ENCODE measurements at places on chromosomes 11 and 22.

DNA sequence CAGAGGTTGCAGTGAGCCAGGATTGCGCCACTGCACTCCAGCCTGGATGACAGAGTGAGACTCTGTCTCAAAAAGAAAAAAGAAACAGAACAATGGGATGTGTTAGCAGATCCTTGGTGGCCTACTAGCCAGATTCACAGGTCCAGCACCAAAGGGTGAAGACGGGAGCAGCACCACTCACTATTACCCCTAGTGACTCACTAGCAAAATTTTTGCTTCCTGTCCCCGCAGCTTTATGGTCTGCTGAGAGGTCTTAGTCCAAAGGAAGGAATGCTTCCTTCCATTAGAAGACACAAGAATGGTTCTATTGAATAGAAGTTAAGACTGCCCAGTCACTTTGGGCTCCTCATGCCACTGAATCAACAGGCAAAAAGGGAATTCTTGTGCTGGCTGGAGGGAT lies 35.9 kb upstream of the NUP50 start:
- no peak for DNase-seq

- DNase-seq: no peak
Measured at GRCh38 chr22:35425971-35426800, 26.2 kb downstream of the MCM5 start.

DNA sequence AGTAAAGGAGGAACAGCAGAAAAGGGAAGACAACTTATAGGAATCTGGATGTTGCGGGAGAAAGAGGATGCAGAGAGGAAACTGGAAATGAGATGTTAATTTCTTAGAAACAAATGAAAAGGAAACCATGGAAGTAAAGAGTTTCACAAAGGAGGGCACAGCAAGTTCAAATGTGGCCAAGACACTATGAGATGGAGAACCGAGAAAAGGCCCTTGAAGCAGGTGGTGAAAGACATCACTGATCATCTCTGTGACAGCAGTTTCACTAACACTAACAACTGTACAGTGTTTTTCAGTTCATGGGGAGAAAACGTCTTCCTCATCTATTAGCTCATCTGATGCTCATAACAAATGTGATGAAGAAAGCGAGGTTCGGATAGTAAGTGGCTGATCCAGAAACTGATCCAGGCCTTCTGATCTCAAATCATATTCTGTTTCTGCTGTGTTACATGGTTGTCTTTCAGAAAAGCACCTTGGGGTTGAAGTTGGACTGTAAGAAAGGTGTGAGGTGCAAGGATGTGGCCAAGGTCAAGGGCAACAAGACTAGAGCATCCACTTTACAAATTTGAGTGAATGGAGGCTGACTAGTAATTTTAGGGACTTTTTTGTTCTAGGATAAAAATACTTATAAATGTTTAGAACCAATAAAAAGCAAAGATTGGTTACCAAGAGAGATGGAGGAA lies 492.1 kb upstream of the CADM1 start:
- DNase-seq: no peak

- DNase-seq: no peak
Measured at GRCh38 chr22:42996646-42997365, 18.1 kb downstream of the PACSIN2 start.

DNA sequence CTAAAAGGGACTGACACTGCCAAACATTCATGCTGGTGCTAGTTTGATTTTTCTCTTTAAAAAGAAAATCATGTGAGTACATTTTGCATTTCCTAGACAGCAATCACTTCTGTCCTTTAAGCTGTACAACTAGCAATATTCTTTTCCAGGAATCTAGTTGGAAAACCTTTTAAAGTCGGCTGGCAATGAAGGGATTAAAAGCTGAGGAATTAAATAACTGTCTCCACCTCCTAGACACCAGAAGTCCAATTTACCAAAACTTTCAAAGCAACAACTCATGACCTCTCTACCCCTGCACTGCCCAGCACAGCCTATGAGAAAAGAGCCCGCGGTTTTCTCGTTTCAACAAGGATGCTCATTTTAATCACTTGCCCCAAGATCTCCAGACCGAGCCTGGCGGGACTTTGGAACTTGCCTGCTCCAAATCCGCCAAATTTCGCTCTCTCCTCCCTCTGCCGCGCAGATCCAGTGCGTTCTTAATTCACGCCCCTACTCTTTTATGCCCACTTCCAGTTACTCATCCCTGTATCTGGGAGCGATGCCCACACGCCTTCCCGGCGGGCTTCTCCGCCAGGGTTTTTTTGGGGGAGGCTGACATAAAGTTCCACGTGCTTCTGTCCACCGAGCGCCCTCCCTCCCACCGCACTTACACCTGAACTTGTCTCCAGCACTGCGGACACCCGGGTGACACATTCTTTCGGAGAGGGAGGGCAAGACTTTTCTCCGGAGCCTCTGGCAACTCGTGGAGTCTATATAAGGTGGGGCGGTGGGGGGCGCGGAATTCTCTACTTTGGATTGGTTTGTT lies 2.5 kb downstream of the MPPED2 start:
- DNase-seq: no peak

DNA sequence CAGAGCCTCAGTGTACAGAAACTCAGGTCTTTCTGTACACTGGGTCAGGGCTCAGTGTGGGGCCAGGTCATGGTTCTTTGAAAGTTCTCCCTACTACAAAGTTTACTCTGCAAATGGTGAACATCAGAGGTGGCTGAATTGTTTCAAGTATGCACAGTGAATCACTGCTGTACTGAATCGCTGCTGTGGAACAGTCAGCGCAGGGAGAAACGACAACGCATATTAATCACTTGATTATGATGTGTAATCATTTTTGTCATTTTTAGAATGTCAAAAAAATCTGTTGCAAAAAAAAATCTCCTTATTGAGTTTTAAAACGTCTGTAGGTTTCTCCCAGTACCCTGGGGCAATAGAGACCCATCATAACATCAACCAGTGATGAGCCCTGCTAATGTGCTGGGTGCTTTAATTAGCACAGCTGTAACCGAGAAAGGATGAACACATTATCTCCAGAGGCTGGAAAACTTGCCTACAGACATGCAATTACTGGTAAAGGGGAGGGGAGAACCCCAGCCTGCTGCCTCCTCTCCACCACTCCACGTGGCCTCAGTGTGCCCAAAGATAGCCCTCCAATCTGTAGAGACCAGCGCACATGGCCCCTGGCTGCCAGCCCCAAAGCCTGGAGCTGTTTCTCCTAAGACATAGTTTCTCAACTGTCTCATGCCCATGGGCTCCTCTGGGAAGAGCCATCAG lies 12.8 kb downstream of the ARRB1 start:
- no peak for DNase-seq

- no peak for DNase-seq
Measured at GRCh38 chr11:78560153-78560552, 14.5 kb downstream of the NARS2 start.

Measured in cerebellar nuclear complex (tissue), 1 donor.